ENCODE measurements at places on chromosomes 5 and 9. TPM values are rescaled to one million over a fixed set of nuclear protein-coding genes. Genes with fewer than 3 reads are reported as not detected.

- no peak for DNase-seq
- H3K4me1 ChIP-seq = peaks cover 6% of the 10 kb centered on the region
- H3K36me3 ChIP-seq = peaks cover 2% of the 10 kb centered on the region
Observed at GRCh38 chr5:126464016-126464415, 40.8 kb downstream of the GRAMD2B start.

Gene CTSV
- 0.28 TPM for total RNA-seq

Gene FAM169A
- total RNA-seq = 4.5 TPM

Gene PCDHGC5
- not detected for total RNA-seq

- H3K36me3 ChIP-seq = no peaks in the 10 kb centered on the region
- H3K27ac ChIP-seq = no peak overlapping the region
- peaks cover 2% of the 10 kb centered on the region for H3K4me1 ChIP-seq
- DNase-seq = no peak
- H3K27me3 ChIP-seq = peaks cover 15% of the 10 kb centered on the region
- no peak overlapping the region for H3K4me3 ChIP-seq
Observed at GRCh38 chr5:135127439-135128240, 93.6 kb upstream of the PITX1 start.

- no peak overlapping the region for H3K27ac ChIP-seq
- no peaks in the 10 kb centered on the region for H3K36me3 ChIP-seq
Observed at GRCh38 chr9:2966565-2967300, 122.8 kb upstream of the PUM3 start.
